ENCODE measurements at places on chromosomes 5 and 9. TPM values are rescaled to one million over a fixed set of nuclear protein-coding genes. Genes with fewer than 3 reads are reported as not detected.

CER1 gene
- not detected for total RNA-seq

ENTREP1 gene
- 0.14 TPM for total RNA-seq

FBXO10 gene
- total RNA-seq = 2.7 TPM

FOXD1 gene
- total RNA-seq = 15.6 TPM

ADAMTS13 gene
- total RNA-seq = 0.40 TPM

GDA gene
- total RNA-seq = 311 TPM

GPRIN1 gene
- 2.0 TPM for total RNA-seq

MTX3 gene
- total RNA-seq = 43.1 TPM

RLN1 gene
- total RNA-seq = not detected

TAF1L gene
- total RNA-seq = not detected

- DNase-seq = no peak
Observed at GRCh38 chr9:97322105-97322504, 14.6 kb downstream of the CCDC180 start.

- DNase-seq = no peak
Observed at GRCh38 chr9:127196826-127197145, 67.8 kb upstream of the GARNL3 start.

- DNase-seq = no peak
Observed at GRCh38 chr9:125681086-125681622, 25.9 kb downstream of the MAPKAP1 start.

DNA sequence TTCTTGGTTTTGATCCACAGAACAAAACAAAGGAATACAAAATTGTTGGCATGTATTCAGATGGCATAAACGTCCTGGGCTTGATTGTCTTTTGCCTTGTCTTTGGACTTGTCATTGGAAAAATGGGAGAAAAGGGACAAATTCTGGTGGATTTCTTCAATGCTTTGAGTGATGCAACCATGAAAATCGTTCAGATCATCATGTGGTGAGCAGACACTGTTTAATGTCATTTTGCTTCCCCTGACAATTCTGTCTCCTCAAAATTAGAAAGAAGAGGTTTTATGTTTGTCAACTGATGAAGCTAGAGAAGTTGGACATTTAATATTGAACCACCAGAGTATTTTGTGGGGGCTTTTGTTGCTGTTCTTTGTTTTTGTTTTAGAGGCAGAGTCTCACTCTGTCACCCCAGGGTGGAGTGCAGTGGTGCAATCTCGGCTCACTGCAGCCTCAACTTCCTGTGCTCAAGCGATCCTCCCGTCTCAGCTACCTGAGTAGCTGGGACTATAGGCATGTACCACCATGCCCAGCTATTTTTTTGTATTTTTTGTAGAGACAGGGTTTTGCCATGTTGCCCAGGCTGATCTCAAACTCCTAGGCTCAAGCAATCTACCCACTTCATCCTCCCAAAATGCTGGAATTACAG is 82.0 kb downstream of the SLC1A1 start:
- no peak for DNase-seq

- no peak for DNase-seq
Observed at GRCh38 chr5:146018514-146019375, 82.4 kb downstream of the SH3RF2 start.

- DNase-seq = no peak
Observed at GRCh38 chr5:178580271-178580955, 9.8 kb downstream of the COL23A1 start.

DNA sequence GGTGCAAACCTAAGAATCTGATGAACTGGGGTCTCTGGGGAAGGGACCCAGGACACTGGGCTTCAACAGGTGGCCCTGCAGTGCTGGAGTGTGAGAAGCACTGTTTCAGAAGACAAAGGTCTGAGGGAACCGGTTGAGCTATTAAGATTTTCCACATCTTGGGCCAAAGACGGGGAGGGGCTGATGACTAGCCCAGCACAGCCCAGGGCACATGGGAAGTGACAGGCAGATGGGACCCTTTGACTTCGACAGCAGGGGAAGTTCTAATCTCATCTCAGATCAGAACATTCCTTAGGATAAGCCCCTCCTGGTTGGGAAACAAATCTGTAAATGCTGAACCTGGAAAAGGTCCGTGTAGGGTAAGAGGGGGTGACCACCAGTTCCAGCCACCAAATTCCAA is 67.4 kb downstream of the RAPGEF1 start:
- no peak for DNase-seq

- no peak for DNase-seq
Observed at GRCh38 chr9:33128570-33128969, 38.6 kb downstream of the B4GALT1 start.
